ENCODE measurements at places on chromosomes 1 and 21.

GRCh38 chr1:231203259-231204057 lies 37.6 kb upstream of the GNPAT start:
- H3K36me3 ChIP-seq, result no peaks in the 10 kb centered on the region
- H3K27me3 ChIP-seq, result peaks cover 35% of the 10 kb centered on the region
- DNase-seq, result no peak
- H3K4me1 ChIP-seq, result peaks cover 6% of the 10 kb centered on the region
- no peak overlapping the region for H3K27ac ChIP-seq

- peak overlapping the region; percentile 40 for H3K4me3 ChIP-seq
- peak overlapping the region; percentile 64 for H3K27ac ChIP-seq
- H3K36me3 ChIP-seq, result peaks cover 45% of the 10 kb centered on the region
- peak; percentile 25 for DNase-seq
- H3K27me3 ChIP-seq, result no peaks in the 10 kb centered on the region
Observed at GRCh38 chr1:32813941-32814739, 3.0 kb downstream of the YARS1 start.

DNA sequence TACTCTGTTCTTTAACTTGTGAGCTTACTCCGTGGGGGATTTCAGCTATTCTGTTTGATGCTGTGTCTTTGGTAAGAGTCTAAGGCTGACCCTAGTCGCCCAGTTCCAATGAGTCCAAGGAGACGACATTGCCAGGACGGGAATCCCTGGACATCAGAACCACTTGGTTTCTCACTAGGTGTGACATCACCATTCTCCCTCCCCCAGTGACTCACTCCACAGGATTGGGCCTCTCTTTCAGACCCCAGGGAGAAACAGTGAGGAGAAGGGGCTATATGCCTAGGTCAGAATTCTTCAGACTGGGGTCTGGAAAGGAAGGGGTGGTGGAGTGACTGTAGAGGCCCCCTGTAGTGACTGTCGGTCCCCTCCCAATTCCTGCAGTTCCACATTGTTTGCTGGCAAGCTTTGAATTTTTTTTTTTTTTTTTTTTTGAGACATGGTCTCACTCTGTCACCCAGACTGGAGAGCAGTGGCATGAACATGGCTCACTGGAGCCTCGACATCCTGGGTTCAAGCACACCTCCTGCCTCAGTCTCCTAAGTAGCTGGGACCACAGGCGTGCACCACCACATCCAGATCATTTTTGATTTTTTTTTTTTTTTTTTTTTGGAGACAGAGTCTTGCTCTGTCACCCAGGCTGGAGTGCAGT lies 21.3 kb downstream of the ALPL start:
- H3K4me1 ChIP-seq, result no peaks in the 10 kb centered on the region
- no peaks in the 10 kb centered on the region for H3K36me3 ChIP-seq
- H3K27me3 ChIP-seq, result peaks cover 36% of the 10 kb centered on the region
- no peak for DNase-seq
- H3K27ac ChIP-seq, result no peak overlapping the region
- no peak overlapping the region for H3K4me3 ChIP-seq

DNA sequence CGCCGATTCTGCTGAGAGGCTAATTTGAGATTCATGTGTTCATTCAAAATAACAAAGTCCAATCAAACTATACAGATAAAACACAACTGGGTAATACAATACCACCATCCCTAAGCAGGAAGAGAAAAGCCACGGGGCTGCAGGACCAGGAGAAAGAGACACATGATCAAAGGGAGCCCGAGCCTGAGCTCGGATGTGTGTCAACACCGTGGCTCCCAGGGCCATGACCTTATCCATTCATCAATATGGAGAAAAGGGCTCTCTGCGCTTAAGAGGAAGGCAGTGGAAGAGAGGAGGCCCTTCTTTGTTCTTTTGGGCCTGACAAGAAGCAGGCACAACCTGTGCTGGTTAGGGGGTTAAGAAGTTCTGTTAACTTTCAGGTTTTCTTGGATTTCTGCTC lies 56.7 kb downstream of the HUNK start:
- no peak for DNase-seq
- no peak overlapping the region for H3K27ac ChIP-seq
- H3K36me3 ChIP-seq, result peaks cover 7% of the 10 kb centered on the region
- H3K4me3 ChIP-seq, result no peak overlapping the region
- peaks cover 5% of the 10 kb centered on the region for H3K27me3 ChIP-seq
- H3K4me1 ChIP-seq, result no peaks in the 10 kb centered on the region

DNA sequence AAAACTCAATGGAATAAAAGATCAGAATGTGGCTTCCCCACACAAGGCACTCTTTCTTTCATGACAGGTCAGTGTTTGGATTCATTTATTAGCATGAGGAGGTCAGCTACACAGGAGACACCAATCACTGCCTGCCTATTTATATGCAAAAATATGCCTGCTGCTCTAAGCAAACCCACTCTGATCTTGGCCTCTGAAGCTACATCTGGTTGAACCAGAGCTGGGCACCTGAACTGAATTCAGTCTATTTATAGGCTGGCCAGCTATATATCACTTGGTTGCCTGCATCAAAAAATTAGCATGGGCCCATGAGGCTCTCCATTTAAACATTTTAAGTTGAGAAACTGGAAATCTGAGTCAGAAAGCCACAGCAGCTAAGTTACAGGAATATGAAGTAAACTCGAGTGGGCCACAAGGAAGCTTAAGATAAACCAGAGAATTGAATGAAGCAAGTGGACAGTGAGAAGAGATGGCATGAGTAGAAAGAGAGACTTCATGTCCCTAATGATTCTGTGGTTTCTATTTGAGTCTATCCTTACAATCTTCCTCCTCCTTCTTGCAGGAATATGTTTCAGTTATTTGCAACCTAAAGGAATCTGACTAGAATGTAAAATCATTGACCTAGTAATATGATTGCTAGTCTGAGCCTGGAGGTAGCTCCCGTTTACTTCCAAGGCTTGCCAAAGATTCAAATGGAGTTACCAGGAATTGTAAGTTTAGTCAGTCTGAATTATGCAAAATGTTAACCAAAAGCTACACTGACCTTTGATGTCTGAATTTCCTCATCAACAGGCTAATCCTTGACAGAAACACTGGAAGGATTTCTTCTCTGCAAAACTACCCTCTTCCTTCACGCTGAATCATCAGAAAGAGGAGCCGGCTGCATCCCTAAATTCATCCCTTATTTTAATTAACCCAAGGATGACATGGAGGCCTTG lies 17.7 kb downstream of the DDAH1 start:
- no peak for DNase-seq
- peaks cover under 1% of the 10 kb centered on the region for H3K36me3 ChIP-seq
- peaks cover 2% of the 10 kb centered on the region for H3K27me3 ChIP-seq

- H3K4me1 ChIP-seq, result peaks cover 38% of the 10 kb centered on the region
- peaks cover 6% of the 10 kb centered on the region for H3K27me3 ChIP-seq
- peak overlapping the region; percentile 82 for H3K27ac ChIP-seq
- peak overlapping the region; percentile 45 for H3K4me3 ChIP-seq
- DNase-seq, result peak; percentile 71
Observed at GRCh38 chr1:42973286-42973685, 14.6 kb upstream of the SLC2A1 start.

- H3K4me1 ChIP-seq, result peaks cover 20% of the 10 kb centered on the region
- H3K36me3 ChIP-seq, result no peaks in the 10 kb centered on the region
- no peak overlapping the region for H3K4me3 ChIP-seq
- H3K27me3 ChIP-seq, result no peaks in the 10 kb centered on the region
- no peak overlapping the region for H3K27ac ChIP-seq
Observed at GRCh38 chr1:162946701-162947100, 85.7 kb upstream of the CCDC190 start.

DNA sequence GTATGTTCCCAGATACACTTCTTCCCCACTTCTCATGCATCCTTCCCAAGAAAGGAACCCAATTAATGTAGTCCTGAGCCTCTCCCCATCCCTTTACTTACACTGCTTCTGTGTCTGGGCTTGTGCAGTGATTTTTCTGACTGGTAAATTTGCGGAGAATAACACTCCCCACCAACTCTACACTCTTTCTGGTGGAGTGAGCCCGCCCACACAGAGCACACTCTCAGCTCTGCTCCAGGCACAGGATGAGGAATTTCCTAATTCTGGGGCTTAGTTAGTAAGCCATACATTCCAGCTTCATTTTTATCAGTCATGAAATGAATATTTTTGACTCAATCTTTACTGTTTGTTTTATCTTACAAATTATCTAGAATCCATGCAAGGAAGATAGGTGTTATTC lies 38.6 kb downstream of the FMO4 start:
- no peak overlapping the region for H3K4me3 ChIP-seq
- H3K36me3 ChIP-seq, result no peaks in the 10 kb centered on the region
- H3K4me1 ChIP-seq, result peaks cover 5% of the 10 kb centered on the region
- no peak for DNase-seq
- no peak overlapping the region for H3K27ac ChIP-seq

DNA sequence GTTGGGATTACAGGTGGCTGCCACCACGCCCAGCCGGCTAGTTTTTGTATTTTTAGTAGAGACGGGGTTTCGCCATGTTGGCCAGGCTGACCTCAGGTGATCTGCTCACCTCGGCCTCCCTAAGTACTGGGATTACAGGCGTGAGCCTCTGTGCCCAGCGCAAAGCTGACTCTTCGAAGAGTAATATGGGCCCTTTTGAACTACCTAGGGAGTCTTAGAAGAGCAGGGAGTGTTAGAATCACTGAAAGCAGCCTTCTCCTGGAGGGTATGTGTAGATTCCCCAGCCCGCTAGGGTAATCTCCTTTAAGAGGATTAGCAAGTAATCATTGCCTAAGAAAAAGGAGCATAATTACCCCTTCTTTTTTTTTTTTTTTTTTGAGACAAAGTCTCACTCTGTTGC lies 6.5 kb upstream of the MAST2 start:
- DNase-seq, result no peak
- H3K36me3 ChIP-seq, result no peaks in the 10 kb centered on the region
- H3K27ac ChIP-seq, result no peak overlapping the region
- H3K4me3 ChIP-seq, result no peak overlapping the region
- peaks cover 11% of the 10 kb centered on the region for H3K4me1 ChIP-seq
- H3K27me3 ChIP-seq, result peaks cover 3% of the 10 kb centered on the region

GRCh38 chr21:18951271-18952038 lies 547.9 kb upstream of the TMPRSS15 start:
- no peaks in the 10 kb centered on the region for H3K4me1 ChIP-seq
- peaks cover 6% of the 10 kb centered on the region for H3K36me3 ChIP-seq
- H3K4me3 ChIP-seq, result no peak overlapping the region
- no peak overlapping the region for H3K27ac ChIP-seq
- no peaks in the 10 kb centered on the region for H3K27me3 ChIP-seq

DNA sequence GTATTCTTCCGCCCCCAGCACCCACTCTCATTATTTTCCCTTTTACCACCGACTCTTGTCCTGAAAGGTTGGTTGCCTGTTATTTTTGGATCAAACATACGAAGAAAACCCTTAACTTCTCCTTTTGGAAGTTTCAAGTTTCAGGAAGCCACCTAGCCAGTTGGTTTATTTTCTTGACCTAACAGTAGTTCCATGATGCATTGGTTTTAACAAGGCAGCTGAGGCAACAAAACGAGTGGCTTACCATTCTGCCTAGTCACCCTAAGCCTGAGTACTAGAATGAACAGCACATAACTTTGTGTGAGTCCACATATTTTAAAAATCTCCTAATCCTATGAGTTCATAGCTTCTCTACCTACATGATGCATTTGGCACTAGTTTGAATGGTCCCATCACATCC lies 28.9 kb downstream of the OLFM3 start:
- no peak overlapping the region for H3K27ac ChIP-seq
- no peaks in the 10 kb centered on the region for H3K4me1 ChIP-seq
- no peaks in the 10 kb centered on the region for H3K27me3 ChIP-seq
- H3K4me3 ChIP-seq, result no peak overlapping the region

Data from HFFc6 (cell line).